ENCODE measurements at places on chromosomes 4 and X. TPM values are rescaled to one million over a fixed set of nuclear protein-coding genes. Genes with fewer than 3 reads are reported as not detected.

Gene ADH1C
- not detected for polyA plus RNA-seq

Gene UNC5C
- 0.01 TPM for polyA plus RNA-seq

Gene GCNA
- polyA plus RNA-seq = 1.5 TPM

Gene FAM3A
- 62.9 TPM for polyA plus RNA-seq

Gene TSPAN6
- not detected for polyA plus RNA-seq

Gene RAB9A
- 19.2 TPM for polyA plus RNA-seq

Gene DNAAF6
- not detected for polyA plus RNA-seq

Gene PNMA6F
- not detected for polyA plus RNA-seq

Gene UCP1
- not detected for polyA plus RNA-seq

Gene SSX4B
- polyA plus RNA-seq = not detected

Gene MID2
- not detected for polyA plus RNA-seq

Gene MCTS1
- polyA plus RNA-seq = 120 TPM

Gene FAM184B
- not detected for polyA plus RNA-seq

Measured in K562 (cell line).